Stimulated activated CD8-positive, alpha-beta memory T cell treated with anti-CD3 and anti-CD28 coated beads, Interleukin-7, amount 100 ng/mL, for 4 hours (primary cell): ENCODE measurements at places on chromosomes 6 and 20.

DNA sequence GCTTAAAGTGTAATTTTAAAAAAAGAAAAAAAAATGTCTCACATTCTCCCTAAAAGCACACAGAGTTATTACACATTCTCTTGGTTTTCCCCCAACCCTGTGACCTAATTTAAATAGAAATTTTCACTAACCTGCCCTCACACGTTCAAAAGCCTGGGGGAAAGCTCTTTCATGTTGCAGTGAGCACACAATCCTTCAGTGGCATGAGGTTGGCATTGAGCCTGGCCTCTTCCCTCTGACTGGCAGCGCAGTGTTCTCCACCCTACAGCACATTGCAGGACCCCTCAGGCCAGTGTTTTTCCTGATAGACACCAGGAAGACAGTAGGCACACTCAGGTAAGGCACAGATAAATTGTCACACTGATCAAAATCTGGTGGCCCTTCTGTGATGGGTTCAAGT lies 34.1 kb downstream of the TNFRSF21 start:
- DNase-seq: no peak

- peak; percentile 61 for DNase-seq
These were observed 44.9 kb upstream of the ID1 start for GRCh38 chr20:31560094-31560745.

DNA sequence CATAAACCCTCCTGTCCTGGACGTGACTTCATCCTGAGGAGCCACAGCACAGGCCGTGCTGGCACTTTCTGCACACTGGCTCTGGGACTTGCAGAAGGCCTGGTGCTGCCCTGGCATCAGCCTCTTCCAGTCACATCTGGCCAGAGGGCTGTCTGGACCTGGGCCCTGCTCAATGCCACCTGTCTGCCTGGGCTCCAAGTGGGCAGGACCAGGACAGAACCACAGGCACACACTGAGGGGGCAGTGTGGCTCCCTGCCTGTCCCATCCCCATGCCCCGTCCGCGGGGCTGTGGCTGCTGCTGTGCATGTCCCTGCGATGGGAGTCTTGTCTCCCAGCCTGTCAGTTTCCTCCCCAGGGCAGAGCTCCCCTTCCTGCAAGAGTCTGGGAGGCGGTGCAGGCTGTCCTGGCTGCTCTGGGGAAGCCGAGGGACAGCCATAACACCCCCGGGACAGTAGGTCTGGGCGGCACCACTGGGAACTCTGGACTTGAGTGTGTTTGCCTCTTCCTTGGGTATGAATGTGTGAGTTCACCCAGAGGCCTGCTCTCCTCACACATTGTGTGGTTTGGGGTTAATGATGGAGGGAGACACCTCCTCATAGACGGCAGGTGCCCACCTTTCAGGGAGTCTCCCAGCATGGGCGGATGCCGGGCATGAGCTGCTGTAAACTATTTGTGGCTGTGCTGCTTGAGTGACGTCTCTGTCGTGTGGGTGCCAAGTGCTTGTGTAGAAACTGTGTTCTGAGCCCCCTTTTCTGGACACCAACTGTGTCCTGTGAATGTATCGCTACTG lies 22.0 kb upstream of the PYGB start:
- DNase-seq: no peak

- DNase-seq: no peak
These were observed 188.8 kb downstream of the BACH2 start for GRCh38 chr6:90107771-90108282.

GRCh38 chr20:63627751-63628245 lies 897 bp upstream of the GMEB2 start:
- no peak for DNase-seq

GRCh38 chr20:18984238-18985200 lies 170.9 kb downstream of the SCP2D1 start:
- DNase-seq: no peak

- no peak for DNase-seq
These were observed 37.3 kb downstream of the RBM38 start for GRCh38 chr20:57428324-57429158.

GRCh38 chr6:30264743-30265142 lies 51.5 kb upstream of the TRIM26 start:
- no peak for DNase-seq

DNA sequence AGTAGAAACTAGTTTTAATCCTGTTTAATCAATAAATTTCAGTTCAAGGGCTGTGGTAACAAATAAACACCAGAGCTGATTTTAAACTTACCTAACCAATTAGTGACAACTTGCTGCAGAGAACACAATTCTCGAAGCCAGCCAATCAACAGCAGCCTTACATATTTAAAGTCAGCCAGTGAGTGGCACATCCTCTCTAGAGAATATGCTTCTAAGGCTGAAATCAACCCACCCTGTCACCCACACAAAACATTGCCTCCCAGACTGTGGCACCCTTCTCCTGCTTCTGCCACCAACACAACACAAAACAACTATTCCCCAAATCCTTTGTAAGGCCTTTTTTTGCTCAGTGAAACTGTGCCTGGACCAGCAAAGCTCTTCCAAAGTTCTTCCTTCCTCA lies 306.0 kb downstream of the EYA4 start:
- DNase-seq: no peak

GRCh38 chr20:53990768-53991450 lies 79.5 kb downstream of the BCAS1 start:
- DNase-seq: no peak

- no peak for DNase-seq
These were observed 571 bp upstream of the PRPF6 start for GRCh38 chr20:63980317-63980805.

DNA sequence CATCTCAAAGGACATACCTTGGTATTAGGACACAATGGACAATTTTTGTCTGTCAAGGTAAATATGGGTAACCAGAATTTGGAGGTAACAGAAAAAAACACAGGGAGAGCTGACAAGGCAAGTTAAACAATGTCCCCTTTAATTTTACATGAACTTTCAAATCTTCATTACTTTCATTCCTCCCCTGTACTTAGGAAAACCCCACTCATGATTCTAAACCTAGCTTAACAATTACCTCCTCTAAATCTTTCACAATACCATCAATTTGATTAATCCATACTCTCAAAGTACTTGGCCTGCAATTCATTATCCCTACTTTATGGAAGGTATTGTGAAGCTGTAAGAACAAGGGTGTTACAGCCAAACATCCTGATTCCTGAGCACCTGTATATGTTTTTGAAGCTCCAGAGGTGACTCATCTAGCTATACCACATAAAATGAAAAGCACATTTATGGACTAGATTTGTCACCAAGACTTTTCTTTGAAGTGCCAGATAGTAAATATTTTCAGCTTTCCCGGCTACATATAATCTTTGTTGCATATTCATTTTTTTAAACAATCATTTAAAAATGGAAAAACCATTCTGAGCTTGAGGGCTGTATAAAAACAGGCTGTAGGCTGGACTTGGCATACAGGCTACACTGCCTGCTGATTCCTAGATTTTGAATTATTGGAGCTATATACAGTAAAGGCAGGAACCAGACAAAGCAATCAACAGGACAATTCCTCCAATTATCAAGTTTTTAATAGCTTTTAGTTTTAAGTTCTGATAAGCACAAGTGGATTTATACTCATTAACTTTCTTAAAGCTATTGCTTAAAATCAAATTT lies 22.9 kb downstream of the DEK start:
- no peak for DNase-seq

DNA sequence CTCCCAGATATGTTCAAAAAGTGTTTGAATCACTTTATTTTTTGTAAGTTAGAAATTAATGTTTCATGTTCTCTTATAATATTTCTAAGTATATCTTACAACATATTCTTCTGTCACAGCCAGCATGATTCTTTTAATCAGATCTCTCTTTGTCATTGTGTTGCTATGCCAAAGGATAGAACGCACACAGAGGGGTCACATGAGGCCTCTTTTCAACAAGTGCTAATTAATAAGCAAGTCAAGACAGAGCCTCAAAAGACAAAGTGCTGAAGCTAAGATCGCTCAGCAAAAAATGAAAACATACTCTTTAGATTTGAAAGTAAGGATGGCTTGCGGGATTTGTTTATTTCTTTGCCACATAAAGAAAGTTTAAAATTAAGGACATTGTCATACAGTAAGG lies 508.8 kb upstream of the PTCHD4 start:
- DNase-seq: no peak

- DNase-seq: peak; percentile 3
These were observed 696 bp upstream of the SUPT3H start for GRCh38 chr6:45378334-45378926.

GRCh38 chr20:8526610-8527009 lies 394.5 kb downstream of the PLCB1 start:
- DNase-seq: no peak

GRCh38 chr6:7309050-7309449 lies 3.9 kb downstream of the SSR1 start:
- no peak for DNase-seq

DNA sequence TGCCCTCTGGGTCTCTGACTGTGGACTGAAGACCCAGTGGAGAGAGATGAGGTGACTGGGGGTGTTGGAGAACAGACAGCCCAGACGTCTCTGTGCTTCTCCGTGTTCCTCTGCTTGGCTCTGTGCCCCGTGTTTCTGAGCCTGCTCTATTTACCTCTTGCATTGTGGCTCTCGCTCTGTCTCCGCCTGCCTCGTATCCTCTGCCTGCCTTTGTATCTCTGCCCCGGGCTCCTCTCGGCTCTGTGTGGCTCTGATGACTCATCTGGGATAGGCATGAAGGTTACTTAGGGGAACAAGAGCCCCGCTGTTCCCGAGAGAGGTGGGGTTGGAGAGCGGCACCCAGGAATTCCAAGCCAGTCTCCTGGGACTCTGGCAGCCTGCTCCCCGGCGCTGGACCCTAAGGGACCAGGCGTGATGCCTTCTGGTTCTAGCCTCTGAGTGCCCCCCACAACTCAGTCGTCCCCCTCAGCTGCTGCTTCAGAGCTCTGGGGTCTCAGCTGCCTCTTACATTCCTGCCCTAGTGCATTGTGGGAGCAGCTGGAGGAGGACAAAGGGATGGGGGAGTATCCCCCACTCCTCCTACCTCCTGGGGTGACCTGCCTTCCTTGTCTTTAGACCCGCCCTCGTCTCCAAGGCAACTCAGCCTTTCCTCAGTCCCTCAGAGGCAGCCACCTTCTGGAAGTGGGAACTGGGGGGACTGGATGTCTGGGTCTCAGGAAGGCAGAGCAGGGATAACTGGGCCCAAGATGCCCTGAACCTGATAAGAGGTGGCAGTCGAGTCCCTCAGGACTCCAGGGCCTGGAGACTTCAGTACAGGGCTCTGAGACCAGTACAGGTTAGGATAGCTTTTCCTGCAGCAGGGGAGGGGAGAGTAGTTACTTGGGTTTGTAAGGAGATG lies 1.9 kb downstream of the DDR1 start:
- DNase-seq: no peak

GRCh38 chr6:34305982-34306708 lies 57.3 kb upstream of the SMIM29 start:
- DNase-seq: no peak

- DNase-seq: no peak
These were observed 79.8 kb downstream of the DOK5 start for GRCh38 chr20:54555150-54555549.

GRCh38 chr6:111096246-111096645 lies 8.9 kb downstream of the SLC16A10 start:
- DNase-seq: peak; percentile 23

DNA sequence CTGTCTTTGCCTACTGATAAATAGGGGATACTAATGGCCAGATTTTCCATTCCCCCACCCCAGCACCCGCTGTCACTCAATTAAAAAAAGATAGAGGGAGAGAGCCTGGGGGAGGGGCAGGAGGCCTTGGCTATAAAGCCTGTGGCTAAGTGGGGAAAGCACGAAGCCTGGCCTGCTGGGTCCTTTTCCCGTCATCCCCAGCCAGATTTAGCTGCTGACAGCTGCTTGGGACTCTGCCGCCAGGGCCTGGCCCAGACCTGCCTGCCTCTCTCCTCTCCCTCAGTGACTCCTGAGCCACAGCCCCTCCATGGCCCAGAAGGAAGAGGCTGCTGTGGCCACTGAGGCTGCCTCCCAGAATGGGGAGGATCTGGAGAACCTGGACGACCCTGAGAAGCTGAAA lies at the start of gene APOBEC2:
TSS of gene APOBEC2 (plus strand) at position 162 of the 400 bp plus-strand sequence. CDS start at position 308, 146 bp downstream.
- no peak for DNase-seq

GRCh38 chr20:53448875-53449274 lies 144.8 kb downstream of the ZNF217 start:
- DNase-seq: no peak

- no peak for DNase-seq
These were observed at the start of gene BIRC7 for GRCh38 chr20:63235399-63235983. TSS of gene BIRC7 (plus strand) at chr20:63235905. CDS start at chr20:63236097, 192 bp downstream.

DNA sequence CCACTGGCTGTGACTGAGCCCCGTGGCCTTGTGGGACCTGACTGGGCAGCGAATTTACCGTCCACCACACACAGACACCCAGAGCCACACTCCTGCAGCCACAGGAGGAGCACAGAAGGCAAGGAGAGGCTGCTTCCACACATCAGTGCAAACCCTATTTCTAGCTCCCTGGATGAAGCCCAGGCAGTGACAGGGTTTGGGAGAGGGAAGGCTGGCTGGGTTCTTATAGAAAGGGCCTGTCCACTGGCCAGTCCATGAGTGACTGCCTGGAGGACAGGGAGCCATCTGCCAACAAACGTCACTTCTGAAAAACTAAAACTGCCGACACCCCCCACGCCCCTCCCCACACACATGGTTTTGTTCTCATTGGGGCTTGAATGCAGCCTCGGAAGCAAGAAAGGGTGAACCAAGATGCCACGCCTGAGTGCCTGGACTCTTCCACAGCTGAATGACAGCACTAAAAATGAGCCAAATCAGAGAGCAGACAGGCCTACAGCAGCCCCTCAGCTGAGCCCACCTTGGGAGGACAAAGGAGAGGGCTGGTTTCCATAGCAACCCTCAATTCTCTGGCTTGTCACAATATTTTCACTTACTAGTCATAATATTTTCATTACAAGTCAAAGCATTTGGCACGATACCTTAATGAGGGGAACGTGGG lies 38.4 kb downstream of the RRBP1 start:
- no peak for DNase-seq

DNA sequence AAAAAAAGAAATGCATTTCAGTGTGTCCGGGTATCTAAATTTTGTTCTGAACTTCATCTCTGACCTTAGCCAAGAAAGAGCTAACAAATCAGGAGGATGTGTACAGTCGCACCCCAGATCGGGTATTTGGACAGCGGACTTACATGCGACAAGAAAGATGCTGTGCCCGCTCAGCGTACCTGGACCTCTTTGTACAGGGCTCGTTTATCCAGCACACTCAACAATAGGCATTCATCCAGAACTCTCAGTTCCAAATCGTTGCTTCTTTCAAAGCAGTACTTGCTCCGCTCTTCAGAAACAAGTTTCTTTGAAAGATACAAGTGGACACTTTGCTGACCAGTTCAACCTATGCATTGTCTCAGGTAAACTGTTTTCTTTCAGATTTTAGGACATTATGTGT lies 191.7 kb downstream of the LY86 start:
- DNase-seq: no peak

DNA sequence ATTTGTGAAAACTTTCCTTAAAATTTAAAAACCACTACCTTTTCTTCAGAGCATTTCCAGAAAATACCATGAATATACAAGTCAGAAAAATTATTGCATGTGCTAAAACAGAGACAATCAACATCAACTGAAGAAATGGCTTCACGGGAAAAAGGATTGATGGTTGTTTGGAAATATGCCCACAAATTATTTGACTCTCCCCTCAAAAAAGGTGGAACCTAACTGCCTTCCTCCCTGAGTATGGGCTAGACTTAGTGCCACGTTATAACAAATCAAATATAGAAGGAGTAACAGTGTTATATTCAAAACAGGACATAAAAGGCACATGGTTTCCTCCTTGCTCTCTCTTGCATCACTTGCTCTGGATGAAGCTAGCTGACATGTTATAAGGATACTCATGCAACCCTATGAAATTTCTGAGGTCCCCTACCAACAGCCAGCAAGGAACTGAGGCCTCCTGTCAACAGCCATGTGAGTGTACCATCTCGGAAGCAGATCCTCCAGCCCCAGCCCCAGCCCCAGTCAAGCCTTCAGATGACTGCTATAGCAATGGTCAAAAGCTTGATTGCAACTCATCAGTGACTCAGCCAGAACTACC lies 8.4 kb downstream of the BTBD9 start:
- DNase-seq: no peak
